Left renal pelvis (tissue), 4 donors: ENCODE measurements at places on chromosomes 5 and 9. TPM values are rescaled to one million over a fixed set of nuclear protein-coding genes. Genes with fewer than 3 reads are reported as not detected.

LECT2 gene
- 2.6 TPM for polyA plus RNA-seq

C9orf50 gene
- 1.1 TPM for polyA plus RNA-seq

WDR38 gene
- 0.11 TPM for polyA plus RNA-seq

CETN3 gene
- 92.0 TPM for polyA plus RNA-seq

C5orf46 gene
- not detected for polyA plus RNA-seq

MACIR gene
- 19.3 TPM for polyA plus RNA-seq
